ENCODE measurements at places on chromosomes 16 and 17.

DNA sequence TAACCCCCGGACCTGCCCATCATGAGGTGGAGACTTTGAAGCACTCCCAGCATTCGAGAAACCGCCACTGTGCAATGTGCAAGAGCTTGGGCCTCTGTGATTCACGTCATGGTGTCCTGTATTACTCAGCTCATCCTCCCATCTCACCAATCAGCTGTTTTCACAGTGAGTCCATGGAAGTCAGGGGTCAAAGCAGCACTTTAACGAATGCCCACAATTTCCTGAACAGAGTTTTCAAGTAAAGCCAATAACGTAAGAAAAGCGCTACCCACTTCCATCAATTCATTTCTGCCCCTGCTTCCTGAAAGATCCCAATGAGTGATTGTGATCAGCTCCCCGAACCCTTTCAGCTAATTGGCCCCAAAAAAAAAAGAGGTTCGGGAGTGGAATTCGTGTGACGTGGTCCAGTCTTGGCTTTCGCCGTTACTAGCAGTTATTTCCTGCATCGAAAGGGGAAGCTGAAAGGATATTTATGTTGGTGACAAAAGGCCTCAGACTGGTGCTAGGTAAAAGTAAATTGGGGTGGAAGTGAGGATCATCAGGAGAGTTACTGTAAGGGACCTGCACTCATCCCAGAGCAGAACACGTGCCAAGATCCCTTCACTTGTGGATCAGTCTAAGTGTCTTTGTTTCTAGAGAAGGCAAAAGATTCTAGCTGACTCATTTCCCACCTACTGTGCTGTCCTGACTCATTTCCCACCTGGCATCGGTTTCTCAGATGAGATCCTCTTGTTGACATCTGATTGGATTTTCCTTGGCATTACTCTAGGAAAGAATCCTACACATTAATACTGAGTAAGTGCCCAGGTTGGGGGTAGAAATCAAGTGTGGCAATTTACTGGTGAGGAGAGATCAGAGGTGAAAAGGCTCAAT lies 136.7 kb upstream of the NUDT7 start:
- no peak for DNase-seq

DNA sequence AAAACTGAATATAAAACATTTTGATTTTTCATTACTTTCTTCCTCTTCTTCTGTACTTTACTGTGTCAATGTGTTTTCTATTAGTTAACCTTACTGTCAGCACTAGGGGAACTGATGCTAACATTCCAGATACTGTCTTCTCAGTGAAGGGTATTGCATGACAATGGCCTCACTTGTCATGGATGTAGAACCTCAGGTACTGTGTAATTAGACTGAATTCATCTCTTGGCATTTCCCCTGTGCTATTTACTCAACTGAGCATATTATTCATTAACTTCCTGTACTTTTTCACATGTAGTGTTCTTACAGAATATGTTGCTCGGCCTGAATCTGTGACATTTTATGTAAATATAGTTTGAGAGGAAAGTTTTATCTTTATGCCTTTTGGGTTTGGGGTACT lies 237.0 kb downstream of the CA10 start:
- no peak for DNase-seq

GRCh38 chr16:1442697-1443096 lies 1.7 kb downstream of the CCDC154 start:
- DNase-seq: no peak

GRCh38 chr17:14069251-14070021 lies at the start of gene COX10:
COX10 (plus strand) TSS chr17:14069504; CDS start chr17:14069606, 102 bp downstream.
- DNase-seq: peak; percentile 93

- no peak for DNase-seq
These were observed 12.9 kb upstream of the ODF4 start for GRCh38 chr17:8326511-8327302.

DNA sequence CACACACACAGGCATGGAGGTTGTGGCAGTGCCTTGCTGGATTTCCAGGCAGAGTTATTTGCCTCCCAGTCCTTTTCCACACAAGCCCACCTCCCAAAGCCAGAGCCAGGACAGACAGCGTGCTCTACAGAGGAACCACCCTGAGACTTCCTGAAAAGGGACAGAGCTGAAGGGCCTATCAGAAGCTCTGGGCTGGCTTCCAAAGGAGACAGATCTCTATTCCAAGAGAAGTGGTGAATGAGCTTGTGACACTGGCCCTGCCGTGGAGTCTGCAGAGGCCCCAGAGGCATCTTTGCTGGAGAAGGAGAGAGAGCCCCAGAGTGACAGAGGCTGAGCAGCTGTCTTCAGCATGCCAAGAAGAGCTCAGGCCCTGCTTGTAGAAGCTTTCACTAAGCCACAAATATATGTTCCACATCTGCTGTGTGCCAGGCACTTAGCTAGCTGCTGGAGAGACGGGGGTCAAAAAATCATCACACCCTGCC lies 8.3 kb upstream of the LPCAT2 start:
- no peak for DNase-seq

DNA sequence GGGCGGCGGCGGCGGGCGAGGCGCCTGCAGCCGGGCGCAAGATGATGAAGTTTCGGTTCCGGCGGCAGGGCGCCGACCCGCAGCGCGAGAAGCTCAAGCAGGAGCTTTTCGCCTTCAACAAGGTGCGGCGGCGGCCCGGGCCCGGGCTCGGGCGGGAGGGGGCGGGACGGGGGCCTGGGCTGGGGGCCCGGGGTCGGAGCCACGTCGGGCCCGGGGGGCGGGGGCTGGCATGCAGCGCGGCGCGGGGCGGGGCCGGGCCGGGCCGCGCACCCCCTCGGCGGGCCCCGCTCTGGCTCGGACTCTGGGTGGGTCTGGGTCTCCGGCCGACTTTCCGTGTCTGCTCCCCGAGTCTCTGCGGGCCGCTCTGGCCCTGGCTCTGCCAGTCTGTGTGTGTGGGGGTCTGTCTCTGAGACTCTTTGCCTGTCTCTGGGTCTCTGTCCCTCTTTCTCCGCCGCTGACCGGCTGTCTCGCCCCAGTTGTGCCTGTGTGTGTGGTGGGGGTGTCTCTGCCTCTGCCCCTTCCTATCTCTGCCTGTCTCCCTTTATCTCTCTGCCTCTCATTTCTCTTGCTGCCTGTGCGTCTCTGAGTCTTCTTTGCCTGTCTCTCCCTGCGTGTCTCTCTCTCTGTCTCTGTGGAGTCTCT lies 328 bp downstream of the LLGL1 start:
- no peak for DNase-seq

- no peak for DNase-seq
These were observed 291.1 kb downstream of the FOXL1 start for GRCh38 chr16:86869288-86870022.

DNA sequence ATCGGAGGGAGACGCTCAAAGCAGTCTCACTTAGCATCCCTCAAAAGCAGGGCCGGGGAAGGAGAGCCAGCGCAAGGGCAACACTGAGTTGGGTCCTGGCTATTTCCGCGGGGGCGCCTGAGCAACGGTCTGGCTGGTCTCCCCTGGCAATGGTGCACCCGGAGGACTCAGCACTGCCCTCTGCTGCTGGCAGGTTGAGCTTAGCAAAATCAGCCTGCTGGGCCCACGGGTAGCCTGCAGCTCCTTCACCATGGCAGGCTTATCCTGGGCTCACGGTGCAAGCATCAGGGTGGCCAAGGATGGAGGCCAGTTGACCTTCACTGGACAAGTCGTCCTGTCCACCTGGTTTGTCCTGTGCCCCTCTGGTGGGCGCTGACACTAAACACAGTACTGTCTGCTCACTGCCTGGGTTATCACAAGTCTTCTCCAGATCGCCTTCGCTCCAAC lies 14.4 kb upstream of the ALDH3A1 start:
- DNase-seq: peak; percentile 84

GRCh38 chr17:71200597-71200996 lies 920.2 kb upstream of the SOX9 start:
- DNase-seq: no peak

DNA sequence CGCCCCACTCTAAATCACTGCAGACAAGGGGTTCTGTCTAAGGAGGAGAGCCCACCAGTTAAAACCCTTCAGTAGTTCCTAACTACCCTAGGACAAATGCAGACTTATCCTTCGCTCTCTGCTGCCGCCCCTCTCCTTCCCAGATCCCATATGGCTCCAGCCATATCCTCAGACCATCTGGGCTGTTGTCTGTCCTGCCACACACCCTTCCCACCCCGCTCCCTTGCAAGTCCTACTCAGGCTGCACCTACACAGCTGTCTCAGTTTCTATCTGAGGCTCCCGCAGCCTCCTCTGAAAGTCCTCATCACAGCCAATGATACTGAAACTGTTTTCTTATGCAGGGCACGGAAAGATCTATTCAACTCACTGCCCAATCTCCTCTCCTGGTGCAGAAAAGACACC lies 720 bp upstream of the BCKDK start:
- peak; percentile 89 for DNase-seq

DNA sequence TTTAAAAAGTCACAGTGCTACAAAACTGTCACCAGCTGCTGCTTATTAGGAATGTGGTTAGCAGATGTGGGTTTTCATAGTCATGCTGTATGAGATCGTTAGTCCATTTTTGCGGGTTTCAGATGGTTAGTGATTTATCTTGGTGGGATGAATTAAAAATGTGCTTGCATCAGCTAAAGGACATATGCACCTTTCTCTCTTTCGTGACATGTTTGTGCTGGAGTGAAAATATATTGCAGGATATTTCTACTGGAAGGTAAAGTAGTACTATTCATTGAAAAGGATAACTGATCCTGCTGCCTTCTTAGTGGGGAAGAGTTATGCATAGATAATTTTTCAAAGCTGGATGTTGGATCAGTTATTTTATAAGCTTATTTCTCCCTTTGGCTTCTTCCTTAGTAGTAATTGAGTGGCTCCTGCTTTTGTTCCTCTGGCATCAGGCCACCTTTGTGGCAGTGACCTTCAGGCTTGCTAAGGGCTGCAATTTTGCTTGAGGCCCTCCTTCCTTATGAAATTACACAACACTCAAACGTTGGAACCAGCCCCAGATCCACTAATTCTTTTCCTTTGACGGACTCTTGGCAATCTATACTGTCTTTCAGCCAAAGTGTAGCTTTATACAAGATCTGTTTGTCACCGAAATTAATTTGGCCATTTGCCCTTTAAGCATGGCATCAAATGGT lies 7.5 kb upstream of the SNTB2 start:
- DNase-seq: no peak

DNA sequence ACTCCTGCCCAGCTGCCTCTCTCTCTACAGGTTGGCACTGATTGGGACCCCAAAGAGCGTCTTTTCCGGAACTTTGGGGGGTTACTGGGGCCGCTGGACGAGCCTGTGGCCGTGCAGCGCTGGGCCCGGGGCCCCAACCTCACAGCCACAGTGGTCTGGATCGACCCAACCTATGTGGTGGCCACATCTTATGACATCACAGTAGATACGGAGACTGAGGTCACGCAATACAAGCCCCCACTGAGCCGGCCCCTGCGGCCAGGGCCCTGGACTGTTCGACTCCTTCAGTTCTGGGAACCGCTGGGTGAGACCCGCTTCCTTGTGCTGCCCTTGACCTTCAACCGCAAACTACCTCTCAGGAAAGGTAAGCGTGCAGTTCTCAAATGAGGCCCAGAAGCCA lies 12.3 kb downstream of the XYLT2 start:
- no peak for DNase-seq

GRCh38 chr16:2822158-2822495 lies 5.1 kb downstream of the PRSS21 start:
- peak; percentile 3 for DNase-seq

- DNase-seq: no peak
These were observed 14.9 kb downstream of the CEP131 start for GRCh38 chr17:81207610-81208581.

- DNase-seq: no peak
These were observed 10.6 kb downstream of the TNFAIP1 start for GRCh38 chr17:28346199-28346580.

GRCh38 chr17:60393840-60394723 lies 2.1 kb upstream of the USP32 start:
- DNase-seq: peak; percentile 49

GRCh38 chr16:22813223-22813947 lies 577 bp upstream of the HS3ST2 start:
- peak; percentile 67 for DNase-seq

- no peak for DNase-seq
These were observed 15.0 kb downstream of the HNF1B start for GRCh38 chr17:37729905-37730304.

DNA sequence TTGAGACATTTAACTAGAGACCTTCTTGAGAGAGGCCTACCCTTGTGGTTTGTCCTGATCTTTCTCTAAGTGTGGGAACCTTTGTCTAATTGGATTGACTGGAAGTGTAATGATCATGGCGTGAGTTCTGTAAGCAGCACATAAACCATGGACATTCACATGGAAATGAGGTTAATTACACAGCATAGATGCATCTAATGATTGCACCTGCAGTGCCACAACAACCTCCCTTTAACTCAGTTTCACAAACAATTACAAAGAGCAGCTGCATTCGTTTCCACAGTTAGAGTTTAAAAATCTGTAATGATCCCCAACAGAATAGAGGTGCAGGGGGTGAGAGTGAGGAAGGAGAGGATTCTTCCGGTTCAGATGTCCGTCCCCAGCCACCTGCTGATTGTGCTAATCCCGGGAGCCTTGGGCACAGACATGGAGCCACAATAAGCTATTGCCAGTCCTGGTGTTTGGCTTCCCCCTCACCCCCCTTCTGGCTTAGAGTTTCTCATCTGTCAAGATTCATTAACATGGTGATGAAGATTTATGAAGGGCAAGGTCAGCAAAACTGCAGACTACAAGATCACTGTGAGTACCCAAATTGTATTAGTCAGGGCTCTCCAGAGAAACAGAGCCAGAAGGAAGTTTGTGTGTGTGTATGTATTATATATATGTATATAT lies 659.2 kb upstream of the SOX9 start:
- peak; percentile 8 for DNase-seq

GRCh38 chr17:73430848-73431247 lies 119.0 kb upstream of the CDC42EP4 start:
- no peak for DNase-seq

DNA sequence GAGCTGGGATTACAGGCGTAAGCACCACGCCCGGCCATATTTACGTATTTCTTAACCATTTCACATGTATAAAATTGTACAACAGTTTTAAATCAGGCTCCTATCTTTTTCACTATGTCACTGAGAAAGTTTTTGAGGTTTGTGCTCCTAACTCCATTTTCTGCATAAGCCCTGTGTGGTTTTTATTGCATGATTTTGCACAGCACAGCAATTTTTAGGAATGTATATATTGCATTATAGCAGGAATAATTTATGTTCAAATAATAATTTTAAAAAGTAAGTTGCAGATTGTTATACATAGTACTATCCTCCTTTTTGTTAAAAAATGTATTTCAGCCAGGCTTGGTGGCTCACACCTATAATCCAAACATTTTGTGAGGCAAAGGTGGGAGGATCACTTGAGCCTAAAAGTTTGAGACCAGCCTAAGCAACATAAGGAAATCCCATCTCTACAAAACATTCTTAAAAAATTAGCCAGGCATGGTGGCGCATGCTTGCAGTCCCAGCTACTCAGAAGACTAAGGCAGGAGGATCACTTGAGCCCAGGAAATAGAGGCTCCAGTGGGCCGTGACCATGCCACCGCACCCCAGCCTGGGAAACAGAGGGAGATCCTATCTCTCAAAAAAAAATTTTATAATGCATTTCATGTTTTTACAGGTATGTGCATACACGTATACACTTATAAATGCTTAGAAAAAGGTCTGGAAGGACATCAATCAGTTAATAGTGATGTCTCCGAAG lies 26.0 kb downstream of the SMG6 start:
- no peak for DNase-seq

GRCh38 chr16:27754788-27755690 lies 205.1 kb downstream of the KATNIP start:
- DNase-seq: no peak
